ENCODE measurements at places on chromosomes 12 and 14.

DNA sequence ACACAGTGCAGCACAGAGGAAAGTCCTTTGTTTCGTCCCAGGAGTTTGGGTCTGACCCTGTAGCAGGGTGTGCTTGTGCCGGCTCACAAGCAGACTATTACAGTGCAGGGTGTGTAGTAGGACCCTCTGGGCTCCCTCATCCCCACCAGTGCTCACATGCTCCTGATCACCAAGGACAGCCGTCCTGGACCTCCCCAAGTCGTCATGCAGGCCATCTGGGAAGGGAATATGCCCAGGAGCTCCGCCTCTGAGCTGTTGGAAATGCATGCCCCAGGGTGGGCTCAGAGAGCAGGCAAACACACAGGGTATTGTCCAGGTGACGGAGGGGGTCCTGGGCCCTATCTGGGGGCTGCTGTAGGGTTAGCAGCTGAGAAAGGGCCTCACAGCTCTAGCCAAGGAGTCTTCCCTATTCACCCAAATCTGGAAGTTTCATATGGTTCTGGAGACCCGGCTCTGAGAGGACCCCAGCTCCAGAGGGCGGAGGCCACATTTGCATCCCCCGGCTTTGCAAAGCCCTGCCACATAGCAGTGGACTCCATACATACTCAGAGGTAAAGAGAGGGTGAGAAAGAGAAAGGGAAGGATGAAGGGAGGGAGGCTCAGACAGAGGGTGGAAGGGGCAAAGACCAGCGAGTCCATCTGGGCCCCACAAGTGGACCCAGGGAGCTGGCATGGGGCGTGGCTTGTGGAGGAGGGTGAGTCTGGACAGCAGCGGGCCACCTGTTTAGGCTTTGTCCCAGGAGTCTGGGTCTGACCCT, 53.5 kb upstream of the PPP2R5C start:
- DNase-seq: peak; percentile 17

DNA sequence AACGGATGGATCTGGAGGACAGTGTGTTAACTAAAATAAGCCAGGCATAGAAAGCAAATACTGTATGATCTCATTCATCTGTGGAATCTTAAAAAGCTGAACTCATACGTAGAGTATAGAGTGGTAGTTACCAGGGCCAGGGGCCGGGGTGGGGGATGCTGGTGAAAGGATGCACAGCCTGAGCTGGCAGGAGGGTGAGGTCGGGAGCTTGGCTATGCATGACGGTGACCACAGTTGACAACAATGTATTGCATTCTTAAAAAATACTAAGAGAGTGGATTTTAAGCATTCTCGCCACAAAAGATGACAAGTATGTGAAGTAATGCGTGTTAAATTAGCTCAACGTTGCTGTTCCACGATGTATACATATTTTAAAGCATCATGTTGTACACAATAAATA, 351.3 kb downstream of the TMEM121 start:
- no peak for DNase-seq

- DNase-seq: no peak
These were observed 62.2 kb downstream of the GNG2 start for GRCh38 chr14:51922624-51923023.

GRCh38 chr12:73125148-73125547, 853.0 kb downstream of the TRHDE start:
- DNase-seq: no peak

DNA sequence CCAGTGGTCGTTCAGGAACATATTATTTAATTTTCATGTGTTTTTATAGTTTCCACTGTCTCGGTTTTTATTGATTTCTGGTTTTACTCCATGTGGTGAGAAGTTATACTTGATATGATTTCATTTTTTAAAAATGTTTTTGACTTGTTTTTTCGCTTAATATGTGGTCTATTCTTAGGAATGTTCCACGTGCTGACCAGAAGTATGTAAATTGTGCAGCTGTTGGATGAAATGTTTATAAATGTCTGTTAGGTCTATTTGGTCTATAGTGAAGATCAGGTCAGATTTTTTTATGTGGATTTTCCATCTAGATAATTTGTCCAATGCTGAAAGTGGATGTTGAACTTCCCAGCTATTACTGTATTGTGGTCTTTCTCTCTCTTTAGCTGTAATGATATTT, 433.8 kb upstream of the MIS18BP1 start:
- no peak for DNase-seq

DNA sequence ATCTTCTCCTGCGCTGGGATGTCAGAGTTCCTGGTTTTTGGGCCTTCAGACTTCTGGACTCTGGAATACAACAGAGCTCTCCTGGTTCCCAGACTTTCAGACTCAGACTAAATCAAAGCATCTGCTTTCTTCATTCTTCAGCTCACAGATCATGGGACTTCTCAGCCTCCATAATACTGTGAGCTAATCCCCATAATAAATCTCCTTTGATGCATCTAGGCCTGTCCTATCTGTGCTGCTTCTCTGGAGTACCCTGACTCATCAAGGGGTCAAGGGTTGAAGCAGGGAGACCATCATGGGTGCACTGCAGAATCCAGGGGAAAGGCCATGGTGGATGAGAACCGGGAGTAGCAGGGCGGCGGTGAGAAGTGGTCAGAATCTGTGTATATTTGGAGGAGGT, 1094.1 kb upstream of the TMEM132C start:
- no peak for DNase-seq

- no peak for DNase-seq
These were observed 18.9 kb downstream of the BICD1 start for GRCh38 chr12:32125455-32126084.

- DNase-seq: no peak
These were observed 101.9 kb downstream of the RIN3 start for GRCh38 chr14:92615451-92615850.

- peak; percentile 39 for DNase-seq
These were observed 298.3 kb downstream of the SSPN start for GRCh38 chr12:26493656-26494055.

- DNase-seq: peak; percentile 68
These were observed 3.6 kb upstream of the FOS start for GRCh38 chr14:75274899-75275569.

DNA sequence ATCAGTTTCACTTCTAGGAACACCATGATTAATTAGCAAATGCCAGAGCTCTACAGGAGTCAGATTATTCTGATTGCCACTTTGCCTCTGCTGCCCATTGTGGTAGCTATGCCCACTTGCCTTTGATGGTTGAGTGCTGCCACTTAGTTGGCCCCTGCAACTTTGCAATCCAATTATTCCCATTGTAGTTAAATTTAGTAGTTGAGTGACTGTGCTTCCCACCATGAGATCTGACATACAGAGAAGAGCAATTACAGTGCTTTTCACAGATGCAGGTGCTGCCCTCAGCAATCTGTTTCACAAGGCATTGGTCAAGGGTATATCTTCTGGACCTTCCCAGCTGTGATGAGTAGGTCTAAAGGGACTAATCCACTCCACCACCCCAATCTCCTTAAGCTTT, 468.4 kb upstream of the RGS6 start:
- DNase-seq: no peak

DNA sequence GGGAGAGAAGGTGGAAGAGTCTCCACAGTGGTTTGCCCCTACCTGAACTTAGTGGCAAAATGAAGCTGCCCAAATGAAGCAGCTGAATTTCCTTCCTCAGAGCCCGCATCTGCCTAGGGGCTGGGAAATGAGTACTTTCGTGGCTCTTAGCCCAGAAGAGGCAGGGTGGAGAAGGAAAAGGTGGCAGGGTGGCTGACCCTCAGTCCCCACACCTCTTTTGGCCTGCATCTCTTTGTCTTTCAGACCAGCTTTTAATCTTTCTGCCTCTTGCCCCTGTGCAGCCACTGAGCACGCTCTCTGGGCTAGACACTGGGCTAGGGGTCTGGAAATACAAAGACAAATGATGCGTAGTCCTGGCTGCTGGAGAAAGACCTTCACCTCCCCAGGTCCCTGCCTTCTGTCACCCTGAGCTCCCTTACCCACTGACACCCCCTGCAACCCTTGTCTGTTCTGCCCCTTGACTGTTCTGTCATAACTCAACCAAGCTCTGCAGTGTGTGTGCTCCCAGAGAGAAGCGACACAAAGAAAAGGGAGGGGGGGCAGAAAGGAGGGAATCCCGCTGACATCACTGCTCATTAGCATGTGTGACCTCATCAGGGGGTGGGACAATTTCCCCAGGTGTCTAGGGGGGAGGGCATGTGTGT, 371 bp upstream of the REM2 start:
- peak; percentile 59 for DNase-seq

GRCh38 chr14:64233531-64234190, 60.5 kb downstream of the ESR2 start:
- no peak for DNase-seq

DNA sequence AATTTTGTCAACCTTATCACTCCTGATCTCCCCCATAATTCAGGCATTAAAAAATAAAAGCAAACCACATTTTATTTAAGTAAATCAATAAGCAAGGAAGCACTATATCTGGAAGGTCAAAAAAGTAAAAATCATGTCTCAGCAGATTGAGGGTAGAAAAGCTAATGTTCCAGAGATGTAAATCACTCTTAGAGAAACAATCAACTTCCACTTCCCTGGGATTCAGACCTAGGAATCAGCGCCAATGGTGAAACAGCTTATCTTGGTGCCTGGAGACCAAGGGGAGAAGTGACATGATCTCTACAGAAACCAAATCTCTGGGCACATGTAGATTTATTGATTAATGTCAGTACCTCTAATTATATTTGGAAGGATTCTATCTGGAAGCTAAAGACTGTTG, 10.9 kb upstream of the SNX6 start:
- no peak for DNase-seq
